SW 1271 (cell line): ENCODE measurements at places on chromosomes 3 and 15.

GRCh38 chr3:197804511-197804910, 13.5 kb downstream of the LRCH3 start:
- no peak for DNase-seq

DNA sequence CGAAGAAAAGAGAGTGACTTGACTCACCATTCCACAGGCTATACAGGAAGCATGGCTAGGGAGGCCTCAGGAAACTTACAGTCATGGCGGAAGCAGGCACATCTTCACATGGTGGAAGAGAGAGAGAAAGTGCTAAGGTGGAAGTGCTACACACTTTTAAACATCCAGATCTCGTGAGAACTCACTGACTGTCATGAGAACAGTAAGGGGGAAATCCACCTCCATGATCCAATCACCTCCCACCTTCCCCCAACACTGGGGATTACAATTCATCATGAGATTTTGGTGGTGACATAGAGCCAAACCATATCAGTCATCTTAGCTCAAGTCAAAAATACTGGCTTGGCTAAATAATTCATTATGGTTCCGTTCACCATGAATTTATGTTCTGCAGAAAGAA, 45.3 kb upstream of the NEDD4 start:
- no peak for DNase-seq

DNA sequence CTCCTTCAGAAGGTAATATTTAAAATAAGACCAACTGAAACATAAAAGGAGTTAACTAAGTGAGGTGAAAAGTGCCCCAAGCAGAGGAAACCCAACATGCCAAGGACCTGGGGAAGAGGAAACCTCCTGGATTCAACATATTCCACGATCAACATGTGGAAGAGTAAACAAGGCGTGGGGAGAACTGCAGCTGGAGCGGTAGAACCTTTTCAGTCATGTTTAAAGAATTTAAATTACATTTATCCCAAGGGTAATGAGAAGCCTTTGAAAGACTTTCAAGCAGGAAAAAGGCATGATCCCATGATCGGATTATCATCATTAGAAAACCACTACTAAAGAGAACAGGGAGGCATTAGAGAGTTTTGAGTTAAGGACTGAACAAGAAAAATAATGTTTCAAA, 330.7 kb downstream of the FHIT start:
- DNase-seq: no peak

DNA sequence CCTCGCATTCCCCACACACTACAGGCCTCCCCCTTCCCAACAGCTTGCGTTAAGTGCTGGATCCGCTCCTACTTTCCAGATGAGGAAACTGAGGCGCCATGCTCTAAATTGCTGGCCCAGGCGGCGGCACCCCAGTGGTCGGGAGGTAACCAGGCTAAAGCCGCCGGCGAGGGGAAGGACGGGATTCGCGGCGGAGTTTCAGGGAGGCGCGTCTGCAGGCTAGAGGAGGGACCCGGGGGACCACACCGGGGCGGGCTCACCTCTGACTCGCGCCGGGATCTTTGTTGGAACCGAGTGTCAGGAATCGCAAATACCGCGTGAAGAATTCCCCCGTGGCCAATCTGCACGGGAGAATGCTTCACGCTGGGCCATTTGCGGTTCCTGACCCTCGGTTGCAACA, 24.6 kb upstream of the PTPN23 start:
- no peak for DNase-seq

- DNase-seq: no peak
Observed at GRCh38 chr3:30531017-30531570, 75.3 kb upstream of the TGFBR2 start.

DNA sequence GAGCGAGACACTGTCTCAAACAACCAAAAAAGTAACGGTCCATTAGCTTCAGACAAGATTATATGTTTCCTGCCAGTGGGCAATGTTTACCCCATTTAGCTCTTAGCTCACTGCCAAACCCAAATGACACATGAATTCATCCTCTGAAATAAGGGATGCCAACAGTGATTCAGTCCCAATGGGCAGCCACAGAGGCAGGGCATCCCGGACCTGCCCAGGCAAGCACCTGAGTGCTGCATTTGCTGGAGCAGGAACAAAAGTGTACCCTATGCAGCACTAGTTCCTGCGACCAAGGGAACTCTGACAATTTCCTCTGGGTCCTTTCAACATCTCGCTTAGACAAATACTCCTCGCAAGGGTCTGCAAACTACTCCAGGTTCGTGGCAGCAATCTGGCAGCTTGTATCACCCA, 8.0 kb downstream of the IP6K2 start:
- no peak for DNase-seq
